Esophagus muscularis mucosa (tissue), 4 donors: ENCODE measurements at places on chromosomes 12 and 14. TPM values are rescaled to one million over a fixed set of nuclear protein-coding genes. Genes with fewer than 3 reads are reported as not detected.

- DNase-seq = no peak
Observed at GRCh38 chr12:27999521-27999920, 27.0 kb upstream of the PTHLH start.

DNA sequence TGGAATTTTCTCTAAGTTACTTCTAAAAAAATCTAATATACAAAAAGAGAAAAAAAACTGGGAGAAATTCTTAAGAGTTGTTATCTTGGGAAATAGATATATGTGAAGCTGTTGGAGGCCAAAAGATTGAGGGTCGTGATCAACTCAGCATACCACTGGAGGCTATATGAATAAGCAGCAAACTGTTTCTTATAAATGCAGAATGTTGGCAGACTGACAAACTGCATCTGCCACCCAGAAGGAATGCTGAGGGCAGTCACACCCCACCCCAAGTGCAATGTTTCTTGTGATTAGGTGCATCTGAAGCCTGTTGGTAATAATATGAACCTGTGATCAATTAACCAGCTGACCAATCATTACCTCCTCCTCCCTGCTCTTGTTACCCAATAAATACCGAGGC, 818.6 kb upstream of the MGAT4C start:
- DNase-seq = no peak

- DNase-seq = no peak
Observed at GRCh38 chr12:8069582-8069981, 3.4 kb upstream of the C3AR1 start.

- DNase-seq = no peak
Observed at GRCh38 chr12:131075611-131076010, 121.9 kb downstream of the ADGRD1 start.

GRCh38 chr12:107344035-107344808, 250.9 kb upstream of the CRY1 start:
- DNase-seq = no peak

- no peak for DNase-seq
Observed at GRCh38 chr12:110079477-110080400, 31.4 kb upstream of the C12orf76 start.

DNA sequence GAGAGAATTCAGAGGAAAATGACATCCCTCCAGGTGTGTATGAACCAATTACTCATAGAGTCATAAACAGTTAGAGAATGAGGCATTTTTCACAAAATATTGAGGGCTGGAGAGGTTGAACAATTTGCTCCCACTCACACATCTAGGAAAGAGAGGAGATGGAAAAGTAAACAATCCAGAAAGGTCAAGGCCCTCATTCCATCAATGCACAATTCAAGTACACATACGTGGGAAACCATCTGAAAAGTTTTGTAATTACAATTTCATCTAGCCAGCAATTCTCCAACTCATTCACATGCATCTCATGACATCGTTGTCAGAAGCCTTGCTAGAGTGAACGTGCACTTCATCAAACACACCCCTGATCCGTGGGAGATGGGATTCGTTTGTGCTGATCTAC, 15.7 kb upstream of the BCL2L14 start:
- DNase-seq = no peak

DNA sequence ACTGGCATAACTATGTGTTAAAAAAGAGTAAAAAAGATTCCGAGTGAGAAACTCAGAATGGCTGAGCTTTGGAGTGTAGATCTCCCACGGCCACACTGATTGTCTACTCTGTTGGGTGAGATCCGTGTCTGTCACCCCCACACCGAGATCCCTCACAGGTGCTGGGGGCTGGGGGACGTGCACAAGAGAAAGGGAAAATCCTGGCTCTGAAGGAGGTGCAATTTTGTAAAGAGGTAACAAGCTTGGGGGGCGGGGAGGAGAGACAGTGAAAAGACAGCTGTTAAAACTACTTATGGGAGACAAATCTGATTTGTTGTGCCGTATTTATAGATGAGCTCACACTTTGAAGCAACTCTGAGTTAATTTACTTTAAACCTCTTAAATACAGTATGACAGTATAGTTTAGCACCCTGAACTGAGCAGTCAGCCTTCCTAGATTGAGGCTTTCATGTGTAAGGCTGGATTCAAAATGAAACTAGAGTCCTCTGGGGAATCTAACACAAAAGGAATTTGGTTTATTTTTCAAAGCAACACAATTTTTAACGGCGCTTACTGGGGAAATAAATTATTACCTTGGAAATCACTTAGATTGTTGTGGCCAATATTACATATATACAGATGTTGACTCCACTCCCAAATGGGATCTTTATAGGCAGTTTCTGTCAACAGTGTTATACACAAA, 167.4 kb upstream of the RGS6 start:
- no peak for DNase-seq

GRCh38 chr12:62772416-62772955, 162.5 kb downstream of the PPM1H start:
- no peak for DNase-seq

DNA sequence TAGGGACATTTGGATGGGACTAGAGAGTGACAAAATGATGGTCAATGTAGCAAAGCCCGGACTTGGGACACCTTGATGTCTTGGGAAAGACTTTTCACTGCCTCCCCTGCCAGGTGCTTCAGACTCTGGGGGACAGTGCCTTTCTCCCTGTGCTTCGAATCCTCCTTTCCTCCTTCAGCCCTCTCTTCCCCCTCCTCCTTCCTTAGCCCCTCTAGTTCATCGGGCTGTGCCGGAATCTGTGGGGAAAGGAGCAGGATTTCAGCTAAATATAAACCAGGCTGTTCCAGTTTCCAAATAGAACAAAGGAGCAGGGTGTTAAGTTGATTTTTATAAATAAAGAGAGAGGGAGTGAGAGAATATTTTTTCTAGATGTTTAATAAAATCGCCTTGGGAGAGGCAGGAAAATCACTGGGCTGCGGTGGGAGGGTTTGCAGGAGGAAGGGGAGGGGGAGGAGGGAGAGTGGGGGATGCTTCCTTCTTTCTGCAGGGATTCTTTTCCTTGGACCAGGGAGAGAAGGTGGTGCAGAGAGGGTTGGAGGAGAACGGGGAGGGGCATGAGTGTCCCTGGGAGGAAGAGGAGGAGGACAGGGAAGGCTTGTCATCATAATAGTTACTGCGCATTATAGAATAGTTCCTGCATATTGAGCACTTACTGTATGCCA, 21.3 kb upstream of the CABP1 start:
- DNase-seq = no peak

DNA sequence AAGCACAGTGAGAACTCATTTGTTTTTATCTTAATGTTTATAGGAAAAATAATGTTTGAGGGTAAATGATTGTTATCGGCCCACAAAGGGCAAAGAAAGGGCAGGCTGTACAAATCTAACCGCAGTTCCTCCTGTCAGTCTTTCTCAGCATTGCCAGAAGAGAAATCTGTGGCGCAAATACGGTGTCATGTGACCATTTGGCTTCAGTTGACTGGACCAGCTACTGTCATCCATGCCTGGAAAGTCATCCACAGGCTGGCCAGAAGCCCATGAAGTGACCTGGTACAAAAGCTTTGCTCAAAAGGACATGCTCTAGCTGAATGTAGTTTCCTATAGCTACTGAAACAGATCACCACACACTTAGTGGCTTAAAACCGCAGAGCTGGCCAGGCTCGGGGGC, 43.6 kb downstream of the HCAR2 start:
- no peak for DNase-seq

GRCh38 chr14:23452237-23452636, 16.8 kb upstream of the MYH7 start:
- DNase-seq = no peak

GRCh38 chr12:120119271-120119973, 2.9 kb upstream of the RAB35 start:
- DNase-seq = no peak

- DNase-seq = no peak
Observed at GRCh38 chr12:100266585-100266834, 369 bp downstream of the DEPDC4 start.

- DNase-seq = no peak
Observed at GRCh38 chr14:105641075-105641937, 114.9 kb downstream of the TMEM121 start.

CPM gene
- total RNA-seq = 30.8 TPM

CCDC177 gene
- not detected for total RNA-seq

KRT74 gene
- not detected for total RNA-seq

SPTSSA gene
- 22.4 TPM for total RNA-seq

TAS2R10 gene
- not detected for total RNA-seq

RTN1 gene
- total RNA-seq = 7.6 TPM
